ENCODE measurements at places on chromosomes 12 and 14.

DNA sequence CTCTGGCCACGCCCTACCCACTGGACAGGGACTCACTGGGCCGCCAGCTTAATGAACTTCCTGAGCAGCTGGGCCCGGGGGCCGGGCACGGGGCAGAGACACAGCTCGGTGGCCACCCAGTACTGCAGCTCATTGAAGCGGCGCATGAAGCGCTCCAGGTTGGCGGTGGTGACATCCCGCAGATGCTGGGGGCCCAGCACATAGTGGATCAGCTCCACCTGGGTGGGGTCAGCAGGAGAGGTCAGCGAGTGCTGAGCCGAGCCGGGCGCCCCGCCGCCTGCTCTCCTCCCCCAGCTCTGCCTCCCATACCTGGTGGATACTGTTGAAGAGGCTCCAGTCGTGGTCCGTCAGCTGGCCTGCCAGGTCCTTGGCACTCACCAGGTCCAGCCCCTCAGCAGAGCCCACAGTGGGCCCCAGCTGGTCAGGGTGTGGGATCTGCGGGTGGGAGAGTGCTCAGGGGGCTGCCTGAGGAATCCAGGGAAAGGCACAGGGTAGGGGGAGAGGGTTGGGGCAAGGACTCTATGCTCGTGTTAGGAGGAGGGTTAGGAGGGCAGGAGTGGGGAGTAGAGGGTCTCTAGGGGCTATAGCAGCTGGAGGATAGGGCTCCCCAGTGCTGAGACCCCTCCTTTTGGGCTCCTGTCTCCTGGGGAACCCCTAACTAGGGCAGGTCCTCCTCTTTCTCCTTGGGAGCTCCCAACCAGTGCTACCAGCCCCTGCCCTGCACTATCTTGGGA is 15.5 kb upstream of the ENDOU start:
- DNase-seq = no peak

DNA sequence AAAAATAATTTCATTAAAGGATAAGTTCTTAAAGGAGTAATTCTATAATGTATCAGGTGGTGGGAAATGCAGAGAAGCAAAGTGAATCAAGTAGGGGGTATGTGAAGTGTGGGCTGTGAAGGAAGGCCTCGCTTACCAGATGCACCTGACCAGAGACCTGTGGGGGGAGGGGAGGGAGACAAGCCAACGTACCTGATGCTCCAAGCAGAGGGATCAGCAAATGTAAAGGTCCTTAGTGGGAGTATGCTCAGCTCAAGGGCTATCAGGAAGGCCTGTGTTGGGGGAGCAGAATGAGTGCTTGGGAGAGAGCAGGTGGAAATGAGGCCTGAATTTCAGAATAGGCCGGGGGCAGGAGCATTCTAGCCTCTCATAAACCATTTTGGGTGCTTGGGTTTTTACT is 57.1 kb downstream of the ANO4 start:
- DNase-seq = no peak

DNA sequence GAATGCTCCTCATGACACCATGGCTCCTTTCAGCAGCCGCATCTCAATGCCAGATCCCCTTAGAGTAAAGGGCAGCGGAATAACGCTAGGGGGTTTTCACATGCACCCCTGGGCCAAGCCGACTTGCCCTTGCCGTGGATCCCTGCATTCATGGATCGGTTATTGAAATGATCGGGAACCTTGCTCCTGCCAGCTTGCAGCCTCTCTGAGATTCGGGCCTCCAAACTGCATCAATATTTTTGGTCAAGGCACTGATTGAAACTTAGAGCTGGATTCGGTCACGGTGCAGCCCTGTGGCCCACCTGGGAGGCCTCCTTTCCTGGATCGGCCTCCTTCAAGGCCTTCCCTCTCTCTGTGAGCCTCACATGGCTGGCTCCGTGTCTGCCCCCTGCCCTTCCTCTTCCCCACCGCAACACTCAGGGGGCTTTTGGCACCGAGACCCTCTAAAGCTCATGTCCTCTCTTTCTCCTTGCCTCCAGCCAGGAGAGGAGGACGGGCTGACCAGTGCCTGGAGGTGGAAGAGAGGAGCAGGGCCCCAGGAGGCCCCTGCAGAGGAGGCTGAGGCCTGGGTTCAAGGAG is 1.8 kb downstream of the PTPN6 start:
- DNase-seq = no peak

- DNase-seq = no peak
Measured at GRCh38 chr12:95789126-95790032, 1.2 kb downstream of the NTN4 start.

- no peak for DNase-seq
Measured at GRCh38 chr12:4584896-4585295, 22.9 kb downstream of the DYRK4 start.

- no peak for DNase-seq
Measured at GRCh38 chr12:5377997-5378592, 53.8 kb upstream of the NTF3 start.

DNA sequence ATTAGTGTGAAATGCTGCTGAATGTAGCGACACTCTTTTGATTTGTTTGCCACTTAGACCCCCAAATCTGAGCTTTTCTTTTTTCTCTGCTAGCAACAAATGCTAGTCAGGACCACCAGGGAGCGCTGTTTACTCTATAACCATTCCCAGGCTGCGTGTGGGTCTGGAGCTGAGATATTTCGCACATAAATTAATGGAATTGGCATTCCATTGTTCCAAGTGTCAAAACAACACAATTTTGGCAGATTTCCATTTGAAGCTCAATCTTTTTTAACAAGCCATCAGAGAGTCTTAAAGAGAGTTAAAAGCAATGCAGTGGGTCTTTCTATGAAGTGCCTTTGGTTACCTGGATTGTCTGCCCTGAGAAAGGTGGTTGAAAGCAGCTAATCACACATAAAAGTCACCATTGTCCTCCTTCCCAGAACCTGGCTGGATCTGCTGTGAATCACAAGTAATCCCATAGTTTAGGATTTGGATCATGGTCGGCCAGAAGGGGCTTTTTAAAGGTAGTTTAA is 7.4 kb upstream of the TMEM132C start:
- DNase-seq = no peak

GRCh38 chr14:54567224-54567638 is 303 bp downstream of the SAMD4A start:
- DNase-seq = no peak

- no peak for DNase-seq
Measured at GRCh38 chr12:16828891-16829290, 222.9 kb upstream of the LMO3 start.

GRCh38 chr12:104201238-104202001 is 14.2 kb upstream of the TXNRD1 start:
- DNase-seq = no peak

DNA sequence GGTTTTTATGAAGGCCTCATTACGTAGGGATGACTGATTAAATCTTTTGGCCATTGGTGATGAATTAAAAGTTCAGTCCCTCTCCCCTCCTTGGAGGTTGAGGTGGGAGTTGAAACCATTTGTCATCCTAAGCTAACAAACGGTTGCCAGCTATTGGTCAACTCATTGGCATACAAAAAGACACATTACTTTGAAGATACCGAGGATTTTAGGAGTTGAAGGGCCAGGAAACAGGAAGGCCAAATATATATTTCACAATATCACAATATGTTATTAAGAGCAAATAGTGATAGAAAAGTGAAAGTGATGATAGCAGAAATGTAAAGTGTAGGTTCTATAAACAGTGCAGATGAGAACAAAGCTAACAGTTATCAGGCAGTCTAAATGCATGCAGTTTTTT is 24.4 kb downstream of the RCOR1 start:
- DNase-seq = no peak

DNA sequence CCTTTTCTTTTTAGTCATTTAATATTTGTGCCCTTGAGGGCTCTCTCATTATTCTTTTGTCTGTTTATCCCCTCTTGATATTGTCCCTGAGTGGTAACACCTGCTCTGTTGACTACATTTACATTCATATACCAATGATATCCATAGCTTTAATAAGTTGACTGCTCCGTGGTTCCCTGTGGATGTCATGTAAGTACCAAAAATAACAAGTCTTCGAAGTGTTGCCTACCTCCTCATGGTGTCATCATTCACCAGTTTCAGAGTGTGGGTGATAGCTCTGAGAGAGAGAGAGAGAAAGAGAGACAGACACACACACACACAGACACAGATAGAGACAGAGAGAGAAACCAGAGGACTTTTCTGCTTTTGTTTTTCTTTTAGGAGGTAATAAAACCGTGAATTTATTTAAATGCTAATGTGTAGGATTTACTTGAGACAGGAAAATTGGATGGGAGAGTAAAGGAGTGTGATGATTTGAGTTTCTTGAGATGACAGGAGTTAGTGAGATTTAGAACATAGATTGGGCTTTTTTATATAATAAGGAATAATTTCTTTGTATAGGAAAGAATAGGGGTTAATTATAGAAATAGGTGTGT is 52.2 kb downstream of the PAPOLA start:
- DNase-seq = no peak

GRCh38 chr12:58647495-58647894 is 272.8 kb downstream of the LRIG3 start:
- DNase-seq = no peak

All from AG04449 (cell line).